Erythroblast (primary cell): ENCODE measurements at places on chromosomes 4 and X.
A peak's percentile ranks its signal among the peaks of the same experiment; 100 is the strongest.

DNA sequence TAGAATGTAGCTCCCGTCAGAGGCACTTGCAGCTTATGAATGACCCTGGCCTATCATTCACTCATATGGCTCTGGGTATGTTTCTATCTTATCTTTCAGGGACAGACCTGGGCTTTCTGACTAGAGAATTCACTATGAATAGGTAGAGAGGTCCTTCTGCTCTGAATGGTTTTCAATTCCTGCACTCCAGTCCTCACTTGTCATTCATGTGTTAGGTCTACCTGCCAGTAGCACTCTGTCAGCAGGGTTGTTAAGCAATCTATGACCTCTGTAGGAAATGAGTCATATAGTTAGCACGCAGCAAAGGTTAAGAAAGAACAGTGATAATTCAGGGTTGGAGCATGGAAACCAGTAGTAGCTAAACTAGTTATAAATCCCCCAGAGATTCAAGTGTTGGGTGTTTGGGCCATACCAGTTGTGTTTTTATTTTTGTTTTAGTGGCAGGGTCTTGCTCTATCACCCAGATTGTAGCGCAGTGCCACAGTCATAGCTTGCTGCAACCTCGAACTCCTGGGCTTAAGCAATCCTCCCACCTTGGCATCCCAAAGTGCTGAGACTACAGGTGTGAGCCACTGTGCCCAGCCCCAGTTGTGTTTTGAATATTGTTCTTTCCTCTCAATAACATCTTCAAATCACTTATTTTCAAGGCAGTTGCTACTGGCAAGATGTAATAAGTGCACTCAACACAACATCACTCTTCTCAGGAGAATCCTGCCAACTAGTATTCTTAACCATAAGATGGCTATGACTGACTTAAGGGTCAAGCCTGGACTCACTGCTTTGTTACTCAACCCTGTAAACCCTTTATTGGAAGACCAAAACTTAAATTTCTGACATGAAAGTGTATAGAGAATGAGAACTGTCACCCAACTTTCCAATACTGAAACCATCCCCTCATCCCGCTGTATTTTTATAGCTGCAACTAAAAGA is 25.1 kb downstream of the ARL13A start:
- DNase-seq = peak; percentile 75

- DNase-seq = no peak
Observed at GRCh38 chrX:56368962-56369361, 136.8 kb downstream of the KLF8 start.

GRCh38 chr4:158877069-158877468 is 108.2 kb downstream of the FNIP2 start:
- peak; percentile 39 for DNase-seq

DNA sequence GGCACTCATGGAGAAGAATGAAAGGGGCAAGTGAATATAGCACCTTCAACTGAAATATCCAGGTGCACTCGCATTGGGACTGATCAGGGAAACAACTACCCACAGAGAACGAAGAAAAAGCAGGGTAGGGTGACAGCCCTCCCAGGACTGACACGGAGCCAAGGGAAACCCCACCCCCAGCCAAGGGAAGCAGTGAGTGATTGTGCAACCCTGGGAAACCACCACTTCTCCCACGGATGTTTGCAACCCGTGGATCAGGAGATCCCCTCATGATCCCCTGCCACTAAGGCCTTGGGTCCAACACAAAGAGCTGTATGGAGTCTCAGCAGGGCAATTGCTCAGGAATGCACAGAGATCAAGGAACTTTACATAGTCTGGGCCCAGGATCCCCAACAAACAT is 158.5 kb upstream of the HCCS start:
- DNase-seq = no peak

DNA sequence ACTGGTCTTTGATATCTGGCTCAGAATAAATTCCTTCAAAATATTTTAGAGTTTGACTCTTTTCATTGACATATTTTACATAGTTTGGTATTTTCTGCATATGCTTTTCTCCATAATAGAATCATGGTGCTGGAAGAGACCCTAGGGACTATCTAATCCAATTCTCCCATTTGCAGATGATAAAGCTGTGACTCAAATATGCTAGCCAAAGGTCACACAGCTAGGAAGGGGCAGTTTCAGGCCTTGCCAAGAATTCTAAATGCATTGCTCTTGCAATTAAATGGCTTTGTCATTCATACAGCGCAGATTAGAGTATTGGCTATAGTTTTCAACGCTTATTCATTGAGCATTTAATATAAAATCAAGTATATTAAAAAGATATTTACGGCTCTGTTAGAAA is 374.1 kb upstream of the RASGEF1B start:
- DNase-seq = peak; percentile 22

DNA sequence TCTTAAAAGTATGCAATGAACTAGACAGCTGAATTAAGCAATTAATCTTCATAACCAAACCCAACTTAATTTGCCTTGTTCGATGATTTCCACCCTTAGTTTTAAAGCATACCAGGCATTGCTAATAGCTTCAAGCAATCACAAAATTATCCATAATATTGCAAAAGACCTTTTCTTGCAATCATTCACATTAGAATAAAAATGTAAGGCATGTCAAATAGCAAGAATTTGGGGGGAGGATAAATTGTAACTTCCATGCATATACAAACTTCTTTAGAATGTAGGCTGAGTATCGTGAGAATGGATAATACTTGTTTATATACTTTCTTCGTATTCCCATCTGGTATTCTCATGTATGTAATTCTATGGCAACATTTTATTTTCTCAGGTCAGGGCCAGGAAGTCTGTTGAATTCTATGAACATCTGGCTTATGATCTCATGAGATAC is 28.7 kb upstream of the BMP2K start:
- DNase-seq = no peak

- peak; percentile 23 for DNase-seq
Observed at GRCh38 chr4:166091912-166092510, 219.0 kb downstream of the TLL1 start.

- peak; percentile 58 for DNase-seq
Observed at GRCh38 chr4:163107754-163108153, 58.9 kb downstream of the NAF1 start.

- DNase-seq = no peak
Observed at GRCh38 chr4:20641976-20642375, 58.3 kb upstream of the PACRGL start.

GRCh38 chr4:140725556-140725955 is 30.6 kb downstream of the TBC1D9 start:
- DNase-seq = no peak
